ENCODE measurements at places on chromosomes 4 and X.

DNA sequence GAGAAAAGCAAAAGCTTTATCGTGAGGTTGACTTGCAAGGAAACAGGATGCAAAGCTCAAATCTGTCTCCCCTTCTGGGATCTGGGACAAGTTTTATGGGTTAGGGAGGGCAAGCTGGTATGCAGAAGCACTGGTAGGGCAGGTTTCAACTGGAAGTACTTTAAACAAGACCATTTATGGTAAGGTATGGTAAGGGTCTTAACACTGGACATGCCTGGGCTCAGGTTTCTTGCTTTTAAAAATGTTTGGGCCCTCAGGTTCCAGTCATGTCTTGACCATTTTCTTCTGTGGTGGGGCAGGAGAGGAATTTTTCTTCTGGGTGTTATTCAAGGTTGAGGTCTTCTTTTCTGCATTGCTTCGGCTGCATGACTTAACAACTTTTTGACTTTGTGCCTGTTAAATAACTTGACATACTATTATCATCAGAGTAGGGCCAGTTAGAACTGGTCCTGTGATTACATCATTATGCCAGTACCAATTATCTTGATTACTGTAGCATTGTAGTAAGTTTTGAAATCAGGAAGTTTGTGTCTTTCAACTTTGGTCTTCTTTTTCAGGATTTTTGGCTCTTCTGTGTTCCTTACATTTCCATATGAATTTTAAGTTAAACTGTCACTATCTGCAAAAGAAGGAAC, 33.7 kb downstream of the CD38 start:
- no peak overlapping the region for H3K4me3 ChIP-seq
- no peak overlapping the region for H3K27ac ChIP-seq
- H3K4me1 ChIP-seq, result peaks cover 13% of the 10 kb centered on the region
- no peaks in the 10 kb centered on the region for H3K27me3 ChIP-seq
- DNase-seq, result no peak
- H3K36me3 ChIP-seq, result no peaks in the 10 kb centered on the region

GRCh38 chr4:183723561-183724228, 64.6 kb downstream of the TRAPPC11 start:
- no peak for DNase-seq
- peaks cover 1% of the 10 kb centered on the region for H3K4me1 ChIP-seq
- H3K27ac ChIP-seq, result no peak overlapping the region
- no peaks in the 10 kb centered on the region for H3K27me3 ChIP-seq

GRCh38 chr4:183318656-183319055, 1.4 kb downstream of the CLDN22 start:
- DNase-seq, result no peak
- no peak overlapping the region for H3K4me3 ChIP-seq
- no peaks in the 10 kb centered on the region for H3K4me1 ChIP-seq
- H3K27me3 ChIP-seq, result no peaks in the 10 kb centered on the region
- H3K27ac ChIP-seq, result no peak overlapping the region

DNA sequence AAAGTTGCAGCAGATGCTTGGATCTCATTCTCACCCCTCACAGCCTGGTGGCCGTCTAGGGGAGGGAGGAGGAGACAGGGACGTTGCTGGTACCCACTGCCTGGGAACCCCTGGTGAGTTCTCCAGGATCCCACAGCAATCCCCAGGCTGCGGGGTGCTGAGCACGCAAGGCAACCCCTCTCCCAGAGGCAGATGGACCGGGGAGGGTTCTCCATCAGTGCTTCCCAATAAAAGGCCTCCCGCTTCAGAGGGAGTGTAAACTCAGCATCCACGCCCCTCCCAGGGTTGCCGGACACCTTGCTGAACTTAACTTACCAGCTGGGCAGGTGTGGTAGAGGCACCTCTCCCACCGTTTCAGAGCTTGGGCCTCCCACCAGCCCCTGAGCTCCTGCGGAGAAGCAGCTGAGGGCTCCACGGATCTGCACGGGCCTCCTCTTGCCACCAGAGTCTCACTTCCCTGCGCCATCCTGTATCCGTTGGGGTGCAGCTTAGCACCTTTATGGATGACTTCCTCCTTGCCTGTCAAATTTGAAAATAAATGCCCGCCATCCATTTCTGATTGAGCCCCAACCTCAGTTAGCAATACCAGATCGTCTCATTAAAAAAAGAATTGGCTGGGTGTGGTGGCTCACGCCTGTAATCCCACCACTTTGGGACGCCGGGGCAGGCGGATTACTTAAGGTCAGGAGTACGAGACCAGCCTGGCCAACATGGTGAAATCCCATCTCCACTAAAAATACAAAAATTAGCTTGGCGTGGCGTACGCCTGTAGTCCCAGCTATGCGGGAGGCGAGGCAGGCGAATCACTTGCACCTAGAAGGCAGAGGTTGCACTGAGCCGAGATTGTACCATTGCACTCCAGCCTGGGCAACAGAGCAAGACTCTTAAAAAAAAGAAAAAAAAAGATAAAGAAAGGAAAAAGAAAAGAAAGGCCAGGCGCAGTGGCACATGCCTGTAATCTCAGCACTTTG, 14.8 kb upstream of the TBC1D14 start:
- H3K4me3 ChIP-seq, result no peak overlapping the region
- no peaks in the 10 kb centered on the region for H3K36me3 ChIP-seq
- DNase-seq, result no peak
- H3K27ac ChIP-seq, result no peak overlapping the region

GRCh38 chrX:140164391-140164790, 199.1 kb upstream of the CXorf66 start:
- H3K4me1 ChIP-seq, result no peaks in the 10 kb centered on the region
- no peaks in the 10 kb centered on the region for H3K36me3 ChIP-seq
- H3K27me3 ChIP-seq, result no peaks in the 10 kb centered on the region
- H3K27ac ChIP-seq, result no peak overlapping the region

- no peak overlapping the region for H3K4me3 ChIP-seq
- H3K27ac ChIP-seq, result no peak overlapping the region
- DNase-seq, result no peak
- peaks cover 2% of the 10 kb centered on the region for H3K27me3 ChIP-seq
- H3K36me3 ChIP-seq, result no peaks in the 10 kb centered on the region
- H3K4me1 ChIP-seq, result no peaks in the 10 kb centered on the region
Measured at GRCh38 chr4:7168106-7168505, 24.2 kb upstream of the SORCS2 start.

DNA sequence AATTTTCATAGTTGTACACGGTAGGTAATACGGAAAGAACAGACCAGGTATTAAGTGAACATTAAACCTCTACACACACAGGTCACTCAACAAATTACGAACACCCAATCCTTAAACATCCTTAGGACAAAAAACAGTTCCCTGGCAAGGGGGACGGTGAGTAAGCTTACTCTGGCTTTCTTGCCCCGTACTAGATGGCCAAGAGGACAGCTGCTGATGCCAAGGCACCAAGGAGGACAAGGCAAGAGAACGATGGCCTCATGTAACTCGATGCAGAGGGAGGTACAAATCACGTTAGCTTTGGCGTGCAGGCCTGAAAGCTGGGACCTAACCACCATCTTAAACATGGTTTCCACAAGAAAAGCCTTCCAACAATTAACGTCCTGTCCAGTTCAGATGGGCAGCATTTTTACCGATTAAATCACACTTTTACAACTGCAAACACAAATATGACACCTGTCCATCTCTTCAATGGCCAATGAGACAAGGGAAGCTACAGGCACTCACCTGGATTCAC, 23.7 kb downstream of the FAT1 start:
- no peaks in the 10 kb centered on the region for H3K27me3 ChIP-seq
- no peaks in the 10 kb centered on the region for H3K4me1 ChIP-seq
- H3K27ac ChIP-seq, result no peak overlapping the region
- DNase-seq, result no peak
- no peaks in the 10 kb centered on the region for H3K36me3 ChIP-seq

DNA sequence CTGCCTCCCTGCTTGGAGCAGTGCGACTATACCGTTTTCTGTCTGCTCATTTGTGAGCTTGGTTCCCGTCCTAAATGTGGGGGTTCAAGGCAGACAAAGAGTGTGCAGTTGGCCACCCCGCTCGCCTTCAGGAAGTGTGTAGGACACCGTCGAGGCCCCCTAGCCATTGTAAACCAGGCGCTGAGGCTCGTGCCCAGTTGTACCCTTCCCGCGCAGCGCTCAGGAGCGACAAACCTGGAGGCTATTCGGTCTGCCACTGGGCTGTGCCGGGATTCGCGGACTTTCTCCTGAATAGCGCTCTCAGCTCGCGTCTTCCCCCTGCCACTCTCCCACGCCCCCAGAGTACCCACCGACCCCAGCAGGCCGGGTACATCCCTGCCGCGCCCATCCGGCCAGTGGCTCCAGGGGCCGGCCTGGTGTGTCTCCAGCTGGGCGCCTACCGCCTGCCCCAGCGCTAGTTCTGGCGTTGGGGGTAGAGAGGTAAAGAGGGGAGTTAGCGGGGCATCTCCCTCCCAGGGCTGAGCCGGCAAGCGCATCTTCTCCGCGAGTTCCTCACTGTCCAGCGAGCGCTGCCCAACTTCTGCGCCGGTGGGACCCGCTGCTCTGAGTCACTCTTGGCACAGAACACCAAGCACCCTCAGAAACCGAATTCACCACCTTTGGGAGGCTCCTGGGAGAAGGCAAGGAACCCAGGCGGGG, 880 bp upstream of the LONRF3 start:
- no peak overlapping the region for H3K27ac ChIP-seq
- peaks cover 25% of the 10 kb centered on the region for H3K4me1 ChIP-seq
- no peak overlapping the region for H3K4me3 ChIP-seq
- peak; percentile 25 for DNase-seq
- peaks cover 2% of the 10 kb centered on the region for H3K27me3 ChIP-seq

DNA sequence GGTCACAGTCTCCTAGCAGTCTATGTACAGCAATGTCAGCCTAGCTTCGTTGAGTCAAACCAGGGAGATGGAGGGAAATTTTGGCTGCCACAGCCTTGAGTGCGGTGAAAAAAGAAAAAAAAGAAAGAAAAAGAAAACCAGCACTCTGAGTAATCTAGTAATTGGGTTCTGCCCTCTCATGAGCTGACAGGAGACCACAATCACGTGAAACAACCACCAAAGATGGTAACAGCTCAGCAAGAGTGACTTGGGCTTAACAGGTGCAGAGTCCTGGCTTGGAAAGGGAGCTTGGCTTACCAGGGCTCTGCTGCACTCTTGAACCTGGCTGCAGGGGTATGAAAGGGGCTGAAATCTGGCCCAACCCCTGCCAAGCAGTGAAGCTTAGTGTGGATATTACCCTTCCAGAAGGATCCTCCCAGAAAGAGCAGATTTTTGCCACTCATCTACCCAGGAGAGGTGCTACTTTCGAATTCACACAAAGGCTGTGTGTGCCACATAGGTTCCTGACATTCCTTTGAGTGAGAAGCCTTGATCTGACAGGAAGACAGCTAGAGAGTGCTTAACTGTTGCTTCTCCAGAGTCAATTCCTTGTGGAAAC, 350.3 kb downstream of the PTTG2 start:
- no peaks in the 10 kb centered on the region for H3K4me1 ChIP-seq
- no peaks in the 10 kb centered on the region for H3K27me3 ChIP-seq
- peak; percentile 91 for DNase-seq

DNA sequence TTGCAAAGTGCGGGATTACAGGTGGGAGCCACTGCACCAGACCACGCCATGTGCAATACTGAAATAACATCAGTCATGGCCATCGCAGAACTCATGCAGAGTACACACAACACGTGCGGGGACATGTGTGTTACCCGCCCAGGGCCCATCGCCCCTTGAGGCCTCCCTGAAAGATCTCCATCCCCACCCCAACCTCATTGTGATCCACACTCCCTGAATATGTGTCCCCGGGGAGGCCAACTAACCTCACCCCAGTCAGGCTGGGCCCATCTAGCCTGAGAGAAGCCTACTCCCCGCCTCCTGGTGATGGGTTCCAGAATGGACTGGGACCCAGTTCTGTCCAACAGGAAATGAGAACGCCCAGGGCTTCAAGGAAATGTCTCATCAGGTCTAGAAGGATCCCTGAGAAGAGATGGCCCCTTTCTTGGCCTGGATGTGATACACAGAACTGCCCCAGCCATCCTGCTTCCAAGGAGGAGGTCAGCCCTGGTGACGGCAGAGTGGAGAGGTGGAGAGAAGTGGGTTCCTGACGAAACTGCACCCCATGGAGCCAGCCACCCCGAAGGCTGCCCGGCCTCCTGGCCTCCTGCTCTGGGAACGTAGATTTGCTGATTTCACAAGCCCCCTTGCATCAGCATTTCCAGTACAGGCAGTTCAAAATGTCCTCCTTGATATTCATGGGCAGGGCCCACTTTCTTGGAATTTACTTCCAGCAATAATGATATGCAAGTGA, 22.5 kb upstream of the CLDN24 start:
- H3K36me3 ChIP-seq, result no peaks in the 10 kb centered on the region
- H3K4me1 ChIP-seq, result peaks cover 11% of the 10 kb centered on the region
- no peaks in the 10 kb centered on the region for H3K27me3 ChIP-seq
- no peak for DNase-seq
- no peak overlapping the region for H3K4me3 ChIP-seq

DNA sequence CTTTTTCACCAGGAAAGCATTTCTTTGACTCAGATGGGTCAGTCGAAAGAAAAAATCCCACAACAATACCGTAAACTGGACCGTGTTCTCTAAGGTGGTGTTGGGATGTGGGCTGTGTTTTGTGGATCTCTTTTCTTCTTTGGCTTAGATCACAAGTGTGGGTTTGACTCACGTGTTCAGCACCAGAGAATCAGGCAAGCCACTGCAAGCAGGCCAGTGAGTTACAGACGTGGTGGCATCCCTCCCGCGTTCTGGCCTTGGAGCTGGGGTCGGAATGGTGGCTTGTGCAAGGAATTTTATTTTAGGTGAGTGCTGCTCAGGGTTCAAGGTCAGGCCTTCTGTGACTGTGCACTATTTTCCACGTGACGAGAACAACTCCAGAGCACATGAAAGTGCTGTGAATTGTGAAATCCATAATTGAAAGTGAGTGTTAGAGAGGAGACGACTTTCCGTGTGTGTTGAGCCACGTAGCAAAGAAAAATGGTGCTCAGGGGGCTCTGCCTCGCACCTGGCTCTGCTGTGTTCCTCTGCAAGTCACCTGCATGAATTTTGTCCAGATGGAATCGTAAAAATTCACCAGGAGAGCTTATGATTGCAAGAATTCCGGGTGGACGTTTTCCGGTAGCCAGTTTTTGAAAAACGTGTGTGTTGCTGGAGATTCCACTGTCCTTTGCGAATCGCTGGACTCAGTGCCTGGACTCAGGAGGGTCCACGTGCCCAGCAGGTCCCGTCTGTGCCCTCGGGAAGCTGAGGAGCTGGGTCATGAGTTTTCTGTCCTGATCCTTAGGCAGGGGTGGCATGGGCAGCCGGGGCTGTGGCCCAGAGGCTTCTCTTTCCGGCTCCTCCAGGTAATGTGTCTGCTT, 33.6 kb upstream of the HGFAC start:
- no peaks in the 10 kb centered on the region for H3K4me1 ChIP-seq
- no peak overlapping the region for H3K4me3 ChIP-seq
- no peaks in the 10 kb centered on the region for H3K36me3 ChIP-seq
- H3K27ac ChIP-seq, result no peak overlapping the region
